NCI-H1436 treated with DMSO at 0.1 percent for 48 hours (cell line): ENCODE measurements at places on chromosomes 13 and 19.

GRCh38 chr19:33445442-33446329 is 72.2 kb downstream of the CEBPG start:
- no peak for DNase-seq

GRCh38 chr19:5003781-5004180 is 34.9 kb downstream of the KDM4B start:
- DNase-seq: no peak

GRCh38 chr13:41387576-41387975 is 69.8 kb upstream of the RGCC start:
- DNase-seq: no peak

DNA sequence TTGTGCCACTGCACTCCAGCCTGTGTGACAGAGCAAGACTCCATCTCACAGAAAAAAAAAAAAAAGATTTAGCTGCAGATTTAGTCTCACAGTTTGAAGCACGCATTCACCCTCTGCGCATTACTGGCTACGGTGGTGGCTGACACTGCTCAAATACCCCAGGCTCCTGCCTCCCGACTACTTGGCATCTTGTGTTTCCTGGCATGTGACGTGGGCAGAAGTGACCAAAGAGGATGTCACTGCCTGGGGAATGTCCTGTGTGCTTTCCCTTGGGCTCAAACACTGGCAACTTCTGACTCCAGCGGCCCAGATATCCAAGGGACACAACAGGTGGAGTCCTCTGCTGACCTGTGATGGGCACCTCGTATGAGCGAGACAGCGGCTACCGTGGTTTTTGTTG is 24.7 kb upstream of the EIF3G start:
- no peak for DNase-seq

DNA sequence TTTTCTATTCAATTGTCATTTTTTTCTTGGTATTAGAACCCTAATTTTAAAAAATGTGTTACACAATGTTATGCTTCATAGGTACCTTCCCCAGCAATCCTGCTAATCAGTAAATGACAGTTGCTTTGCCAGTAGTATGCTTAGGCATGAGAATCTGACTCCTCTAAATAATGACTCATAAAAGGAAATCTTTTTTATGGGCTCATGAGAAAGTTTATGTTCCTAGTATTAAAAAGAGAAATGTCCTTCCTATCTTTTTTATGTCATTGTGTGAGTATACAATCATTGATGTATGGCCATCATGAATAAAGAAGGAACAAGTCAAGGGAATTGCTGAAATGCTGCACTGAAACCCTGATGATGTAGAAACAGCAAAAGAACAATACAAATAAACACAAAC is 1237.7 kb upstream of the PCDH20 start:
- no peak for DNase-seq

DNA sequence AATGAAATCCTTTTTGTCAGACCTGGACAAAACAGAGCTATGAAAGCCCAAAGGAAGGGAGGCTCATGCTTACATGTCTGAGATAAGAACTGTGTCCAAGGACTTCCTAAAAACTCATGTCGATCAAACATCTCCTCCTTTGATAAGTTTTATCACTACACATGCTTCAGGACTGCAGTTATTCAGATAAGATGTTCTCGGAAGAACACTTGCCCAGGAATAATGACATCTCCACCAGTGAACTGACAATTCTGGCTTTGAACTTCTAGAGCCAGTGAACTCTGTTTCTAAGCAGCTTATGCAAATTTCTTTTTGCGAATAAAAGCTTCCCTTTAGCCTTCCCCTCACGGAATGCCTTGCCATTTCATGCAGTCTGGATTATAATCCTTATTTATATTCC is 561.6 kb downstream of the TBC1D4 start:
- no peak for DNase-seq

- no peak for DNase-seq
Measured at GRCh38 chr13:25494698-25495411, 123.1 kb downstream of the ATP8A2 start.

DNA sequence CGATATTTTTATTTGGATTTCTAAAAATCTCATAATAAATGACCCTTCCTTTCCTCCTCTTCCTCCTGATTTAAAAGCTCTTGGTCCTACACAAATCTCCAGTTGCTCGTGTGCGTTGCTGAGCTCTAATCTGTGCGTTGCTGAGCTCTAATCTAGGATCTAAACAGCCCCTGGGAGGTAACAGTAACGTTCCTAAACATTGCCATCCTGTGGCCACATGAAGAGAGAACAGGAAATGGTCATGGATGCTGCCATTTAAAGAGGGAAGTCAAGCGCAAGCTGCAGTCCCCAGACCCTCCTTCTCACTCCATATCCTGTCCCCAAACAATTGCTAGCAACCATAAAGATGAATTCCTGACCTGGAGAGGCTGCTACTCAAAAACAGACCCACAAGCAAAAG is 170.8 kb downstream of the NUFIP1 start:
- DNase-seq: no peak

DNA sequence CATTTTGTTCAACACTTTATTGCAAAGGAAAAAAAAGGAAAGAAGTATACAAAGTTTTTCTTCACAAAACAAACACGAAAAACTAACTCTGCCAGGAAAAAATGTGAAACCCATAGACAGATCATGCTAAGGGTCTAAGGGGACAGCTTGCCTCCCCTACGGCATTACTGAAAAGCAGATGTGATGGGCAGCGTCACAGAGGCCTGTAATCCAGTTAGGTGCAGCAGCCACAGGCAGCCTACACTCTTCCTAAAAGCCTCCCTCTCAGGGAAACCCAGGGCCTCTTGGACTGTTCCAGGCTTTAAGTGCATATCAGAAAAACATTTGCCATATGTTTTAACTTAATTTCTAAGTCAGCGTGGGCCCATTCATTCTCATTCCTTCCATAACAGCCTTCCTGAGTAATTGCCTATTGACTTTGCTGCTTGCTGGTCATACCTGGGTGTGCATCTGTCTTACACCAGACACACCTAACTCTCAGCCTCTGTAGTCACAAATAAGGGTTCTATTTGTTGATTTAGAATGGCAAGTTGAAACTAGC is 135.7 kb upstream of the SERP2 start:
- DNase-seq: no peak

- DNase-seq: no peak
Measured at GRCh38 chr13:39864221-39864620, 208.8 kb downstream of the COG6 start.

DNA sequence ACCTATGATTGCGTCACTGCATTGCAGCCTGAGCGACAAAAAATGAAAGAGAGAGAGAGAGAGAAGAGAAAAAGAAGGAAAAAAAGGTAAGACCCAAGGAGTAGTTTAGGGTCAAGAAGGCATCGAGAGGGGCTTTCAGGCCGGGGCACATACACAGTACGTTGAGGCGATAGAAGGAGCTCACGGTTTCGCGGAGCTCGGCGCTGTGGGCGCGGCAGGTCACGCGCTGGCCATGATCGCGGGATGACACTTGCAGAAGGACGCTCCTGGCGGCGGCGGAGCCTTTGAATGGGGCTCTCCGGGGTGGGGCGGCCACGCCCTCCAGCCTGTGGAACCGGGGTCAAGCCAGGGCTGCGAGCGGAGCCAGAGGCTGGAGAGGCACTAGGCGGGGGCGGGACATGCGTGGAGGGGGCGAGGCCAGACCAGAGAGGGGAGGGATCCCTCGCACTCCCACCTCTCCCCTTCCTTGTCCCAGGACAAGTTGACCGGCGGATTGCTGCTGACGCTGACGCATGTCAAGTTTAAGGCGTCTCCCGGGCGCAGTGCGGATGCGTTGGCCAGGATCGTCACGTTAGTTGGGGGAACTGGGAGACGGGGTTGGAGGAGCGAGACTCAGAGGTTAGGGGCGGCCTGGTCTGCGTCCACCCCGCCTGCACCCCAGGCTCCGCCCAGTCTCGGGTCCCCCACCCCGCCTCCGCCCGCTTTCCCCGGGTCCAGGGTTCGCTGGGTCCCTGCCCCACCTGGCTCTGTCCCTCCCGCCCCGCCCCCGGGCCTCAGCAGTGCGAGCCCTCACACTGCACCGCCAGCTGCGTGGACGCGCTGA is 6.9 kb downstream of the NPHS1 start:
- DNase-seq: no peak

GRCh38 chr19:33189453-33189852 is 4.7 kb upstream of the LRP3 start:
- no peak for DNase-seq

DNA sequence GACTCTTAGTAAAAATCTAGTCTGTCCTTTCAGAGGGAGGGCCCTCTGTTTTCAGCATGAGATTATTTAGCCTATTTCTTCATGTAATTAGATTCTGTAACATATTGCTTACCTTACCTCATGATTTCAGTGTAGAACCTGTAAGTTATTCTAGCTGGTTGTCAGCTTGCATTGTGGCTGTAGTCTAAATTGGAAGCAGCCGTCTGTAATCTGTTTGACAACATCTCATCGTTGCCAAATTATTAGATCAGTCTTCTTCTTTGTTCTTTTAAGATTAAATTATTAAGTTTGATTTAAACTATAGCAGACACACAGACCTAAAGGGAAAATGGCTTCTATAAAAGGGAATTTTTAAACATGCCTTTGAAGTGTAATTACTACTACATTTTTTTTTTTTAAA is 34.8 kb downstream of the SLAIN1 start:
- no peak for DNase-seq

DNA sequence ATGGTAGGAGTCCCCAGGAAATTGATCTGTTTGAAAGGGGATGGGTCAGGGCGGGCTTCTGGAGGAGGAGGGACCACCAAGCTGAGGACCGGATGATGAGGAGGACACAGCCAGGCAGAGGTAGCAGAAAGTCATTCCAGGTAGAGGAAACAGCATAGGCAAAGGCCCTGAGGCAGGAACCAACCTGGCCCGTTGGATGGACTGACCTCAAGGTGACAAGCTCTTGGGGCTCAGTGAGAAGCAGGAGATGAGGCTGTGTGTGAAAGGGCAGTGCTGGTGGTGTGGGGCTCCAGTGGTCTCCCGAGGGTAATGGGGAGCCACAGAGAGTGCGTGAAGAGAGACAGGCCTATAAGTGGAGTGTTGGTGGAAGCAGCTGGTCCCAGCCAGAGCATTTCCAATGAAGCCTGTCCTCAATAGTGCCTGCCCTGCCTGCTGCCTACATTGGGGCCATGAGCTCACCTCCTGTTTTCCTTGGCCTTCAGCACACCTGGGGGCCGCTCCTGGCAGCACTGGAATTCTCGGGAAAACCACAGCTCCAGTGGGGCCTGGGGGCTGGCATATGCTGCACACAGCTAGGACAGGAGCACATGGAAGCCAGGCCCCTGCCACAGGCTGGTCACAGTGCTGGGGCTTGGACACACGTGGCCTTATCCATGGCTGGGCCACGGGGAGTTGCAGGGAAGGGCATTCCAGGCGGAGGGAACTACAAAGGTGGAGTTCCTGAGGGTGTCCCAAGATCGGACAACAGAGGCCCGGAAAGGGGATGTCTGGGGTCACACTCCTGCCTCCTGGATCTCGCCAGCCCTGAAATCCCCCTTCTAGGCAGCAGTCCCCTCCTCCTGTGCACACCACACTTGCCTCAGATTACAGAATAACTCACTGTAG is 2.3 kb upstream of the COMP start:
- no peak for DNase-seq

DNA sequence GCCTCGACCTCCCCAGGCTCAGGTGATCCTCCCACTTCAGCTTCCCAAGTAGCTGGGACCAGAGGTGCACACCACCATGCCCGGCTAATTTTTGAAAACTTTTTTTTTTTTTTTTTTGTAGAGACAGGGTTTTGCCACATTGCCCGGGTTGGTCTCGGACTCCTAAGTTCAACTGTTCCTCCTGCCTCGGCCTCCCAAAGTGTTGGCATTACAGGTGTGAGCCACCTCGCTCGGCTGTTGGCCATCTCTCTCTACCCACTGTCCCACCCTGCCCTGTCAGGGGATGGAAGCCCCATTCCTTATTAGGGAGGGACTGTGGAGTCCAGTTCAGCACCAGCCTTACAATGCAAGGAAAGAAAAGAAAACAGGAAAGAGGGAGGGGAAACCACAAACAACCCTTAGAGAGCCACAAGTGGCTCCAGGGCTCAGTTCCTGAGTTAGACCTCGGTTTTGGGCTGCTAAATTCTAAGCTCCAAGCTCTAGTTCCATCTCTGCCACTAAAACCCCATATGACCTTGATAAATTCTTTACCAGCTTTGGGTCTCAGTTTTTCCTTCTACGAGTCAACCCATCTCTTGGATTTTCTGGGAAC is 31.7 kb downstream of the ACTL9 start:
- DNase-seq: no peak

DNA sequence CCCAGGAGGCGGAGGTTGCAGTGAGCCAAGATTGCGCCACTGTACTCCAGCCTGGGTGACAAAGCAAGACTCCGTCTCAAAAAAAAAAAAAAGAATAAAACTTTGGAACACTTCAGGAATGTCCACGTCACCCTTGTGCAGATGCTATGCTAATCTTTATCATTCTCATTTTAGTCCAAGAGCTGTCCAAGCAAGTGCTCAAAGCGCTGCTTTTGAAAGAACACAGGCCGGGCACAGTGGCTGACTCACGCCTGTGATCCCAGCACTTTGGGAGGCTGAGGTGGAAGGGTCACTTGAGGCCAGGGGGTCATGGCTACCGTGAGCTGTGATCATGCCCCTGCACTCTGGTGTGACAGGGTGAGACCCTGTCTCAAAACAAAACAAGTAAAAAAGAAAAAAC is 11.1 kb upstream of the UQCR11 start:
- no peak for DNase-seq

- no peak for DNase-seq
Measured at GRCh38 chr19:55485439-55486011, 537 bp downstream of the NAT14 start.

DNA sequence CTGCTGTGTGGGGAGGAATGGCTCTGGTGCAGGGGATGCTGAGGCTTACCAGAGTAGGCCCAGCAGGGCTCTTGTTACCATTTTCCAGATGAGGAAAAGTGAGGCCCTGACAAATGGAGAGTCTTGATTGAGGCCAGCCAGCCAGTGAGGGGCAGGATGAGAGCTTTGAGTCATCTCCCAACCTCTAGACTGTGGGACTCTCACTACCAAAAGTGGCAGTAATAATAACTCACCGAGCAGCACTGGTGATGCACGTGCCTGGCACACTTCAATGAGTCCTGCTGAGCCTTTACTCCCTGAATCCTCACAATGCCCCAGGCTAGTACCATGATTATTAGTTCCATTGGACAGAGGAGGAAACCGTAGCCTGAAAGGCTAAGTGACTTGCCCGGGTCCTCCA is 7.8 kb downstream of the CIC start:
- DNase-seq: no peak

DNA sequence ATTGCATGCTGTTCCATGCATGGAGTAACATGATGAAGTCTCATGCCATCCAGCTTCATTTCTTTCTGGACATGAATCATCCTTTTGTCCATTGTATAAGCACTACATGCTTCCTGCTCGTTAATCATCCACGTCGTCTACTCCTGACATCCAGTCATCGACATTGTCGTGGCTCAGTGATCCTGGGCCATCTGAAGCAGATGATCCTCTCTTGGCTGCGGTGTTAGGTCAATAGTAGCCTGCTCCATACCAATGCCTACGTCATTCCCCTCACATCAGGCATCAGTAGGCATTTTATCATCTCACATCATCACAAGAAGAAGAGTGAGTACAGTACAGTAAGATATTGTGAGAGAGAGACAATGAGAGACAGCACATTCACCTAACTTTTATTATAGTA is 7.9 kb upstream of the MYO16 start:
- no peak for DNase-seq

- no peak for DNase-seq
Measured at GRCh38 chr19:7793493-7793892, 30.4 kb downstream of the CLEC4M start.

- no peak for DNase-seq
Measured at GRCh38 chr13:46810440-46810839, 13.5 kb upstream of the ESD start.

GRCh38 chr13:107960301-107960700 is 255.0 kb downstream of the LIG4 start:
- no peak for DNase-seq

GRCh38 chr13:27170221-27170515 is 1.4 kb downstream of the USP12 start:
- DNase-seq: no peak
